H7 (cell line): ENCODE measurements at places on chromosomes 4 and X. TPM values are rescaled to one million over a fixed set of nuclear protein-coding genes. Genes with fewer than 3 reads are reported as not detected.

DHX15 gene
- total RNA-seq: 245 and 292 TPM in 2 replicates

MAB21L2 gene
- total RNA-seq: not detected in 2 replicates

OTUD5 gene
- 32.6 and 35.1 TPM in 2 replicates for total RNA-seq

COX7B2 gene
- total RNA-seq: not detected in 2 replicates

- DNase-seq: peak; percentile 86
Measured at GRCh38 chr4:2843941-2844584, 419 bp downstream of the ADD1 start.

GRCh38 chrX:13080128-13080795 lies 35.8 kb upstream of the FAM9C start:
- no peak for DNase-seq

DNA sequence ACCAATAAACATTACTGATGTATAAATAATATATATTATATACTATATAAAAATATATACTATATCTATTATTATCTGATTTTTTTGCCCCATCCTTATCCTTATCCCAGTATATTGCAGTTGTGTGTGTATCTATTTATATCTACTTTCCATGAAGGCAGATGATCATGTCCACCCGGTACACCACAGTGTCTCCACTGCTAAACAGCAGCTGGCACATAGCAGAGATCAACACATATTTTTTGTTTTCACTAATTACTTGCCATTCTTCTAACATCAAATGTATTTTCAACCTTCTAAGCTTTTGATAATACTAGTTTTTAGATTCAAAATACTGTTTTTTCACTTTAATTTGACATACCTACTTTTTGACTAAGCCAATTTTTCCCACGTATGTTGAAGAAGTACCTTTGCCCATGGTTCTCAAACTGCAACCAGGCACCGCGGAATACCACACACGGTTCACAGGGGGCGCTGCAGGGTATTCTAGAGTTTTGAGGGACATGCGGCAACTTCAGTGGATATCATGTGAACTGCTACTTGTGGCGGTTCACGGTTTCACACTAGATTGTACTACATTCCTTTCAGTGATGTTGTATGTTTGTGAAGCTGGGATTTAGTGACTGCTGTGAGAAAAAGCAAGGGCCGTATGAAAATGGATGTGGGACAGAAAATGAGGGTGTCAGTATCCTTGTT lies 182.5 kb upstream of the NPY2R start:
- DNase-seq: peak; percentile 51

DNA sequence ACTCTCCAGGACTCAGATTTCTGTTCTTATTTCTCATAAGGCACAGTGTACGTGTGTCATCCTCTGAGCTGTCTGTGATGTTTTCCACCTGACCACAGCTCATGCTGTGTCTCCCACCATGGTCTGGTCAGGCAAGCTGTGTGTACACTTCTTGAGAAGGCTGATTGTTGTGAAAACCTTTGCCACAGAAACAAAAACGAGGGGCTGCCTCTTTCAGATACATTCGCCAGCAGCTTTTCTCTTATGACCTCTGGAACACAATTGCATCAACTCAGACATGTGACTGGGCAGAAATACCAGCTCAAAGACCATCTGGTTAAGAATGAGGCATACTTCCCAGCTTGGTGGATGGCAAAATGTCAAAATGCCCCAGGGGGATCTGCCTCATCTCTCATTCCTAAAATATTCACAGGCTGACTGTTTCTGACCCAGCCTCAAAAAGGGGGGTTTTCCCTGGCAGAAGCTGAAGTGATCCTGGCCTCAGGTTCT lies 46.1 kb downstream of the PGRMC2 start:
- no peak for DNase-seq
